ENCODE measurements at places on chromosomes 4 and X.
A peak's percentile ranks its signal among the peaks of the same experiment; 100 is the strongest.

DNA sequence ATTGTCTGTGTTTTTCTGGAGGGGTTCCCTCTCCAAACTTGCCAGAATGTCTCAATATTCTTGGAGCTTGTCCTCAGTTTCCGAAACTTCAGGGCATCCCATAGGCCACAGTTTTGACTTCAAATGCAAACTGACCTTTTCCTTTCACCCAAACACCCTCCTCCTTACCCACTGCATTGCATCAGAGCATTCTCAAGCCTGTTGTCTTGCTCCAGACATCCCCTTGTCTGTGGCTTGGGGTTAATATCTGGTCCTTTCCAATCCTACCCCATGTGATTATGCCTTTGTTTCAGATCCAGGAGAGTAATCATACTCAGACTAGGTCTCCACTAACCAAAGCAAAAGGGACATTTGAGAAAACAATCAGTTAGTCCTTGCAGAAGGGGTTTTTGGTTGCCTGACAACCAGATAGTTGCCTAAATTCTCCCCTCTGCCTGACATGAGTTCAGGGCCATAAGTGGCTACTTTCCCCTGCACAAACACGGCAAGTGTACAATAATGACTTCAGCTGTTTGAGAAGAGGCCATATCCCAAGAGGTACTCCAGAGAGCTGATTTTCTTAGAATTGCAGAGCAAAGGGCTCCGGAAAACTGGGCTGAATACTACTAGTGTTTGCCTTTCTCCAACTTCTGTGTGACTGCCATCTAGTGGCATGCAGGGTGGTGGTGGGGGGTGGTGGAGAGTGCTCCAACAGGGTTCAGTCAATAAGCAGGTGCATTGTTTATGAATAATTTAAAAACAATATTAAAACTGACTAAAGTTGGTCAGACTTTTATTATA is 130.2 kb downstream of the CHRDL1 start:
- no peak for DNase-seq

DNA sequence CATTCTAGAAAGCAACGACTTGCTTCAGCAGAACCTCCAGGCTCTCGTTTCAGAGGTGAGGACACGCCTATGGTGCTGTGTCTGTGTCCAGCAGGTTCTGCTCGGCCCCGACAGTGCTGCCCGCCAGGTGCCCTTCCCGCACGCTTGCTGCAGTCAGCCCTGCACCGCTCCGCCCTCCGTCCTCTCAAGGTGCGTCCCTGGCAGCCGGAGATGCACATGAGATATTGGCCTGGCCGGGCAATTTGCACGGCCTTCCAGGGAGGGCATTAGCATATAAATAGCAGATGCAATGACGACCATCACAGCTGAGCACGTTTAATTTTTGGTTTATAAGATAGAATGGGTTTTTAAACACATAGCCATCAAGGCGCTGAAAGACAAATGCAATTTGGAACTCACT is 14.4 kb downstream of the UVSSA start:
- no peak for DNase-seq

DNA sequence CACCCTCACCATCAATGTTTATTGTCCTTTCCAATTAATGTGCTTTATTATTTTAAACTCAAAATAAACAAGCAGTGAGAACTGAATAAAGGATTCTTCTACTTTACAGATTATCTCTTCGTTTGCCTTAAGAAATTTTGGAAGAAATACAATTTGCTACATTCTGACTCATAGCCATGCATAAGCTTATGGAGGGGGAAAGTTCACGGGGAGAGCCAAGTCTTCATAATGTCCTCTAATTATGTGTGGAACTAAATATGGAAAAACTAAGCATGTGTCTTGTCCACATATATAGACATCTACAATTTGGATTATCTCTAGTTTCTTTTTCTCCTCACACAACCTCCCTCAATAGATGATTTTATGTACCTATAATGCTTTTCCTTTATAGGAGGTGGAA is 17.5 kb downstream of the CXCL13 start:
- no peak for DNase-seq

DNA sequence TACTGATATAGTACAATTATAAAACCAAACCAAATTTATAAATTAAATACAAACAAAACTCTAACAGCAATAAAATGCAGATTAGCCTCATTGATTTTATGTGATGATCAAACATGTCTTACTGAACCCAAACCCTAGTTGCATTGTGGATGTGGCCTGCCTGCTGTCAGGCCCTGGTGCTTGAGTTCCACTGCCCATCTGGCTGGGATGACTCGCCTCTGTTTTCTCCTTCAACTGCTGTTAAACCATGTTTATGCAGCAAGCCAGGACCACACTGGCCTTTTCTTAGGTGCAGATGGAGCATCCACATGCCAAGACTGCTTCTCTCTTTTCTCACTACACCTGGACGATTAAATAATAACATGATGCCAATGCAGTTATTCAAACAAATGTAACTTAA is 22.6 kb downstream of the NAP1L5 start:
- no peak for DNase-seq

GRCh38 chr4:120017939-120018692 is 48.5 kb downstream of the MAD2L1 start:
- DNase-seq: no peak

GRCh38 chrX:154652311-154653047 is 900 bp downstream of the CTAG2 start:
- no peak for DNase-seq

DNA sequence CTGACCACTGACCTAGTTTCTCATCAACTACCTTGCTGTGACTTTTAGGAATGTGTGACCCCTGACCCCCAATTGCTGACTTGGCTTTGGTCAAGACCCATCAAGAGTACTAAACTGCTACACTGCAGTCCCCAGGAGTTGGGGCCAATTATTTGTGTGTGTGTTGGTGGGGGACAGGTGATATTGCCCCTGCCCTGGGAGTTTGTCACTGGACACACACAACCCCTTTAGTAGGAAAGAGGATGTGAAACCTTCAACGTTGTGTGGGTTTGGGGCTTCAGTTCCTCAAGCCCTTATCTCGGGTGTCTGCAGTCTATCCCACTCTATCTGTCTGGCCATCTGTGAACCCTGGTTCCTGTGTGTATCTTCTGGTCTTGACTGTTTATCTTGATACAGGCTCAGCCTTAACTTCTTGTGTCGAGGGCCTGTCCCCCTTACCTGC is 6.5 kb downstream of the SASH3 start:
- DNase-seq: no peak

GRCh38 chr4:3203971-3204431 is 45.0 kb upstream of the MSANTD1 start:
- DNase-seq: no peak

DNA sequence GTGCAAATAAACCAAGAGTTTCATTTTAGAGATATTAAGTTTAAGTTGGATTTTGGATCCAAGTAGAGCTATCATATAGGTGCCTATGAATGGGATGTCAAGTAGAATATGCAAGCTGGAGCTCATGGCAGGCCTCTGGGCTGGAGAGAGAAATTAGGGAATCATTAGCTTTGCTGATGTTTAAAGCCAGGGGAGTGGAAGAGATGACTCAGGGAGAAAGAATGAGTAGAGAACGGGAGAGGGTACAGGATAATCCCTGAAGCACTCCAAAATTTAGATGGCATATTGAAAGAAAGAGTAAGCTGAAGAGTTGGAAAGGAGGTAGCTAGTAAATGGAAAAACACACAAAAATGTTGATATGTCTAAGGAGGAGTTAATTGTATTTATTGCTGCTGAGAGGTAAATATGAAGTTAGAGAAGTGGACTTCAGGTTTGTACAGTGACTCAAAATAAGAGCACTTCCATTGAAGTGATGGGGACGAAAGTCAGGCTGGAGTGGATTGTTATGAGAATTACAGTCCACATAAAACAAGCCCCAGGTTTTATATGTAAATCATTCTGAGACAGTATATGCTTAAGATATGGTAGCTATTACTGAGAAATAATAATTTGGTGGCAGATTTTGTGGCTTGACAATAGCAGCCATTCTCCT is 72.5 kb upstream of the GRXCR1 start:
- DNase-seq: no peak

GRCh38 chr4:139786494-139787354 is 121.1 kb downstream of the MGST2 start:
- DNase-seq: no peak

GRCh38 chr4:145307763-145308430 is 127.5 kb upstream of the OTUD4 start:
- DNase-seq: no peak

DNA sequence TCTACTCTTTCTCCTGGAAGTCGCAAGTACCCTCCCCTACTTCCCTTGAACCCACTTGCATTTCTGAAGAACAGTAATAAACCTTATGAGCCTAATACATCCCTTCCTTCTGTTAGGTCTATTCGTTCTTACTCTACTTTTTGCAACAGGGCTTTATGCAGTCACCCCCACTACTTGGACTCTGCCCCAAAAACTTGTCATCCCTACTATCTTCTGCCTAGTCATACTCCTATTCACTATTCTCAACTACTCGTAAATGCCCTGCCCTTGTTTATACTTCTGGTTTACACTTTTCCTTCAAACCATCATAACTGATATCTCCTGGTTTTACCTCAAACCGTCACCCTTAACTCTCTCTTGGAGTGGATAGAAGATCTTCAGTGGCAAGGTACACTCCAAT is 55.2 kb upstream of the SLIT2 start:
- DNase-seq: no peak

DNA sequence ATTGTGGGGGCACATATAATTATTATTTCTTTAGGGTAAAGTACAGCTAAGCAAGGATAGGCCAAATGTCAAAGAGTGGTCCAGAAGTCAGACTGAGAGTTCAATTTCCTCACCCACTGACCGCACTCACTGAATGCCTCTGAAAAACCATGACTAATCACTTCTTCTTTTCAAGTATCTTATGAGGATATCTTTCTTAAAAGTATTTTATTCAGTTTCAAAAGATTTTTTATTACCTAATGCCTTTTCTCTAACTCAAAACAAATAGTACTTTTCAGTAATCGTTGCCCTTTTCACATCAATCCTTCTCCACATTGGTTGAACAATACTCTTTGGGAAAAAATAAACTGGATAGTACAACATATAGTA is 61.7 kb upstream of the CAMK2D start:
- DNase-seq: no peak

GRCh38 chr4:110306303-110306702 is 107.9 kb upstream of the ELOVL6 start:
- DNase-seq: no peak

DNA sequence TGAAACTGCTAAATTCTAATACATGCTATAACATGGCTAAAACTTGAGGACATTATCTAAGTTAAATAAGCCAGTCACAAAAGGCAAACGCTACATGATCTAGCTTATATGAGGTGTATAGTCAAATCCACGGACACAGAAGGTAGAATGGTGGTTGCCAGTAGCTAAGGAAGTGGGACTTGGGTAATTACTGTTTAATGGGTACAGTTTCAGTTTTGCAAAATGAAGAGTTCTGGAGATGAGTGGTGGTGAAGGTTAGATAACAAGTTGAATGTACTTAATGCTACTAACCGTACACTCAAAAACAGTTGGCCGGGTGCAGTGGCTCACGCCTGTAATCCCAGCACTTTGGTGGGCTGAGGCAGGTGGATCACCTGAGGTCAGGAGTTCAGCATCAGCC is 644.5 kb upstream of the DIPK2B start:
- no peak for DNase-seq

DNA sequence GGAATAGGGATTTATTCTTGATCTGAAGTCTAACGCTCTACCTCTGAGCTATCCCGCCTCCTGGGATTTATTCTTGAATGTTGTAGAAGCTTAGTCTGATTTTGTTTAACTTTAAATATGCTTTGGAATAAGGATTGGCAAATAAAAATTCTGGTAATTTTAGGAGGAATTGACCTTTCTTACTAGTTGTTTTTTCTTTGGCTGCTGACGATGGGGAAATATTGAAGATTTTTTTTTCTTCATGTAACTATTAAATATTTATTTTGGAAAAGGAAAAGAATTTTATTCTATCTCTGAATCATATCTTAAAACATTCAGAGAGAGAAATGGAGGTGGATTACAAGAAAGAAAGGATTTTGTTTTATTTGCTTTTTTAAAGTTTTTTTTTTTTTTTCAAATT is 122.9 kb downstream of the PDLIM5 start:
- DNase-seq: no peak

DNA sequence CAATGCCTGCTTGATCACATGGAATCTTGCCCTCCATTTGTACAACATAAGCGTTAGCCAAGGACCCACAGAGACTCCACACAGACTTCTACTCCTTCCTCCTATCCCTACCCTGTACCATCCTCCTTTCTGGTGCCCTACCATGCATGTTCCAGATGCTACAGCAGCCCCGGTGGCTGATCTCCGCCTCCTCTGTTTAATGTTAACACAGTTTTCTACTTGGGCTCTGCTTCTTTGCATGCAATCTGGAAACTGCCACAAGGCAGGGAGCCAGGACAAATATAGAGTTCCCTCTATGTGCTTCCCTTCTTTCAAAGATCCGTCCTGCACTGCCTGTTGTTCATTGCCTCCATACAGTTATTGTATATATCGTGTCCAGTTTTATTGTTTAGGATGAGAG is 368.6 kb upstream of the TENM3 start:
- no peak for DNase-seq

DNA sequence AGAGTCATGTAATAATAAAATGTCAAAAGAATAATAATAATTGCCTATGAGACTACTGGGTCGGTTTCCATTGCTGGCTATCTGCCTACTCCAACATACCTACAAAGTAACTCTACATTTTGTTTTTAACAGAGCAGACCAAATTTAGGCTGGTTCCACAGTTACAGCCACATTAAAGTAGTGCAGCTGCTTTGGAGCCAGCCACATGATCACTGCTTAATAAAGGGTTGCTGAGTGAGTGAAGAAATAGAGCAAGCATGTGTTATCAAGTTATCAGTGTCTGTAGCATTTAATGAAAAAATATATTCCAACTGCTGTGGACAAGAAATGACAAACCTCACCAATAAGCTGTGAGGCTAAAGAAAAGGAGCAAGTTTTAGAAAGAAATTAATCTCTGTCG is 782.3 kb downstream of the PCDH18 start:
- DNase-seq: no peak

- peak; percentile 29 for DNase-seq
Measured at GRCh38 chrX:51336584-51336983, 4.0 kb downstream of the NUDT10 start.

DNA sequence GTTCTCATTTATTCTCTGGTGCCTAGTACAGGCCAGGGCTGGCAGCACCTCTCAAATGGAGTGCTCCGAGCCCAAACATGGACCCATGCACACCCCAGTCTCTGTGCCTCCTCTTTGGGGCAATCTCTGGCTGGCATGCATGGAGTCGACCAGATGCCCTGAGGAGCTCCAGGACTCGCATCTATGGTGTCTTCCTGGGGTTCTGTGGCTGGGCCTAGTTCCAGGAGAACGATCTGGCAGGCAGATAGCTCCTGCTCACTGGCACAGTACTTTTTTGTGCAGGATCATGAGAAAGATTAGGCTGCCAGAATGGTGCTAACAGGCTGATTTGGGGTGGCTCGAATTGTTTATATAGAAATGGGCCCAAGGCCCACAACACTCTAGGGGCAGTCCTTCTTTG is 72.0 kb upstream of the PJA1 start:
- DNase-seq: no peak

All from HL-60 (cell line).